CD4-positive, CD25-positive, alpha-beta regulatory T cell (primary cell): ENCODE measurements at places on chromosomes 12 and 14.
A peak's percentile ranks its signal among the peaks of the same experiment; 100 is the strongest.

DNA sequence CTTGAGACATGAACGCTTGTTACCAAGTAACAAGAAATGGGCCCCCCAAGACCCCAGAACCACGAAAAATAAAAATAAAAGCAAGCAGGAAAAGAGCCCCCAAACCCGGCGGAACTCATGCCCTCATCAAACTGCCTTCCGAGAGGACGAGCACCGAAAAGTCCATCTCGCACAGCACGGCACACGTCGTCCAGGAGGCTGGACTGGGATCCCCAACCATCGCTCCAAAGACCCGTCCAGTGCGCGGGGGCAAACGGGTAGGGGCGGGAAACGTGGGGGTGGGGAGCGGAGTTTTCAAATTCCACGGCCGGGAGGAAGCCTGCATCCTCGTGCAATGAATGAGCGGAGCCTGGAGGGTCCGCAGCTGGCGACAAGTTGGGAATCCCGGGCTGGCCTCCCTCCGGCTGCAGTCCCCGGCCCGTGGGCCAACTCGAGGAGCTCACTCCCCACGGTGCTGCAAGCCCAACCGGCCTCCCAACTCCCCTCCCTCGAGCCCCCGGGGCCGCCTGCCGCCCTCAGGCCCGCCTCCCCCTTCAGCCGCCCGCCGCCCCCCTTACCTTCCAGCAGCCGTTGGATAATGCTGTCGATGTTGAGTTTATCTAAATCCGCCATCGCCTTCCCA, 484 bp downstream of the PPP1CC start:
- DNase-seq, result no peak

- no peak for DNase-seq
Observed at GRCh38 chr12:99658671-99659349, 11.3 kb downstream of the GARIN6 start.

GRCh38 chr14:103887170-103887501, 39.8 kb upstream of the PPP1R13B start:
- DNase-seq, result no peak

GRCh38 chr14:72894323-72894622, 372 bp upstream of the DPF3 start:
- no peak for DNase-seq

- no peak for DNase-seq
Observed at GRCh38 chr14:103258211-103258610, 75.8 kb upstream of the EIF5 start.

- DNase-seq, result no peak
Observed at GRCh38 chr12:119942386-119942785, 46.6 kb upstream of the BICDL1 start.

DNA sequence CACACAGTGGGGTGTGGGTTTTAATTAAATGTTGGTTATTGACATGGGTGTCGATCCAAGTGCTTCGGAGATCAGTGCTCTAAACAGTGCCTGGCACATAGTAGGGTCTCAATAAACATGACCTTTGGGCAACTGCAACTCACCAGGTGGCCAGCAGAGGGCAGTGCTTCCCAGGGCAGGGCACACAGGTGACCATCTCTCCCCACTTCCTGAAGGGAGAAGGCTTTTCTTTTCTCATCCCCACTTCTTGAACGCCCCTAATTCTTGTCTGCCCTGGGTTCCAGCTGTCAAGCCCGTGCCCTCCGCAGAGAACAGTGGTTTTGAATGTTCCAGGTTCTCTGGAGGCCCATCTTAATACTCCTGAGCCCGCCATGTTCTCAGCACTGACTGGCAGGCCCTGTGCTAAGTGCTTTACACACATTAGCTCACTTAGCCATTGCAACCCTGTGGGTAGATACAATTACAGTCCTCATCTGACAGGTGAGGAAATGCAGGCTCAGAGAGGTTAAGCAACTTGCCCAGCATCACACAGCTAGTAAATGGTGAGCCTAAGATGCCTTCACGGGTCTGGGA, 16.3 kb downstream of the RAPGEF3 start:
- DNase-seq, result peak; percentile 66

GRCh38 chr14:92579244-92579936, 65.8 kb downstream of the RIN3 start:
- no peak for DNase-seq

DNA sequence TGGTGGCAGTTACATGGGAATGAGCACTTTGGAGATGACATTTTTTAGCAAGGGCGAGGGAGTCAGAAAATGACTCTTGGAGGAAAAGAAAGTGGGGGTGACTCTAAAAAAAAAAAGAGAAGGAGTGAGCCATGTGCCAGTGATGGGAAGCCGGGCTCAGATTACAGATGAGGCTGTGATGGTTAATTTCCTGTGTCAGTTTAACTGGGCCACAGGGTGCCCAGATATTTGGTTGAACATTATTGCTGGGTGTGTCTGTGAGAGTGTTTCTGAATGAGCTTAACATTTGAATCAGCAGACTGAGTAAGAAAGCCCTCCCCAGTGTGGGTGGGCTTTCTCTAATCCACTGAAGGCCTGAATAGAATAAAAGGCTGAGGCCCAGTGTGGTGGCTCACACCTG, 26.8 kb upstream of the CCDC60 start:
- DNase-seq, result no peak

- no peak for DNase-seq
Observed at GRCh38 chr14:90692061-90692460, 124.2 kb downstream of the TTC7B start.

GRCh38 chr14:20612403-20612802, 21.2 kb upstream of the RNASE12 start:
- no peak for DNase-seq

- DNase-seq, result no peak
Observed at GRCh38 chr12:31474751-31475150, 116.2 kb downstream of the DENND5B start.

GRCh38 chr12:118870551-118870950, 110.8 kb upstream of the SRRM4 start:
- no peak for DNase-seq
